ENCODE measurements at places on chromosomes 16 and 17. TPM values are rescaled to one million over a fixed set of nuclear protein-coding genes. Genes with fewer than 3 reads are reported as not detected.

Gene KRTAP4-9
- polyA plus RNA-seq, result not detected

Gene TBC1D3
- not detected for polyA plus RNA-seq

Gene TBX2
- polyA plus RNA-seq, result 9.5 TPM

Gene HBZ
- polyA plus RNA-seq, result not detected

Gene ABCC11
- polyA plus RNA-seq, result 0.09 TPM

Gene LPO
- polyA plus RNA-seq, result 0.29 TPM

Gene NLRC5
- 8.2 TPM for polyA plus RNA-seq

Gene DHX40
- polyA plus RNA-seq, result 8.0 TPM

Gene CRISPLD2
- 12.7 TPM for polyA plus RNA-seq

Gene CA5A
- not detected for polyA plus RNA-seq

Gene MPP3
- 46.1 TPM for polyA plus RNA-seq

Gene PRSS53
- polyA plus RNA-seq, result 0.79 TPM

Gene XAF1
- polyA plus RNA-seq, result 31.1 TPM

Gene SCARF1
- polyA plus RNA-seq, result 7.7 TPM

Gene TPPP3
- 64.6 TPM for polyA plus RNA-seq

Gene CCDC102A
- polyA plus RNA-seq, result 9.0 TPM

Gene AATF
- 19.9 TPM for polyA plus RNA-seq

Gene DNAAF1
- polyA plus RNA-seq, result 0.68 TPM

Gene CCDC78
- polyA plus RNA-seq, result 0.48 TPM

Gene NOB1
- 14.9 TPM for polyA plus RNA-seq

Gene CNGB1
- not detected for polyA plus RNA-seq

Gene ANKRD11
- polyA plus RNA-seq, result 75.3 TPM

Gene DUS1L
- 82.1 TPM for polyA plus RNA-seq

Gene KRTAP2-2
- polyA plus RNA-seq, result not detected

Gene TNFRSF13B
- polyA plus RNA-seq, result not detected

Gene PTGES3L
- 60.3 TPM for polyA plus RNA-seq

Gene FAM171A2
- polyA plus RNA-seq, result 1.9 TPM

Gene NACA2
- not detected for polyA plus RNA-seq

Gene UBE2Z
- 27.4 TPM for polyA plus RNA-seq

Gene SLFN14
- polyA plus RNA-seq, result not detected

Gene COTL1
- polyA plus RNA-seq, result 11.6 TPM

Gene WFIKKN1
- polyA plus RNA-seq, result 0.29 TPM

Gene KRT32
- polyA plus RNA-seq, result not detected

Gene KRT40
- polyA plus RNA-seq, result not detected

Gene CACNG5
- polyA plus RNA-seq, result not detected

Gene SRCIN1
- 2.6 TPM for polyA plus RNA-seq

Gene TSNAXIP1
- polyA plus RNA-seq, result 1.1 TPM

Gene SOCS1
- polyA plus RNA-seq, result 2.1 TPM

Gene OR3A3
- polyA plus RNA-seq, result not detected

Gene BCL7C
- 29.5 TPM for polyA plus RNA-seq

Gene PITPNM3
- polyA plus RNA-seq, result 3.0 TPM

Data from right cardiac atrium (tissue), 5 donors.